ENCODE measurements at places on chromosomes 7 and 10.

GRCh38 chr10:98170249-98171117, 36.0 kb downstream of the R3HCC1L start:
- DNase-seq, result peak; percentile 3

DNA sequence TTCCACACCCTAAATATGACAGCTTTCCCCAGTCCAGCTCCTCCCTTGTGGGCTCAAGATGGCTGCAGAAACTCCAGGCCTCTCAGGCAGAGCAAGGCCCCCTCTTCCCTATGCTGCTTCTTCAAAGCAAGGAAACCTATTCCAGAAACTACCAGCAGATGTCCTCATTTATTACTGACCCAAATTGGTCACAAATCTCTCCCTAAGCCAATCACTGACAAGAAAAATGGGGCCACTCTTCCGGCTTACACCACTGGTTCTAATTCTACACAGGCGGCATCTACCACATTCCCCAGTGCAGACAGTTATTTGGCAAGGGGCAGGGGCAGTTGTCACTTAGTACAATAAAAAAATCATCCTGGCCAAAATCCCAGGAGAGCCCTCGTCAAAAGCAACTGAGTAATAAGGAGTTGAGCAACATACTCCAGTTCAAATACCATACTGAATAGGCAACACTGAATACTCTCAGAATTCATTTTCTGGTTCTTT, 150.4 kb downstream of the SFMBT2 start:
- DNase-seq, result no peak

GRCh38 chr10:11697718-11698527, 44.3 kb upstream of the ECHDC3 start:
- DNase-seq, result no peak

DNA sequence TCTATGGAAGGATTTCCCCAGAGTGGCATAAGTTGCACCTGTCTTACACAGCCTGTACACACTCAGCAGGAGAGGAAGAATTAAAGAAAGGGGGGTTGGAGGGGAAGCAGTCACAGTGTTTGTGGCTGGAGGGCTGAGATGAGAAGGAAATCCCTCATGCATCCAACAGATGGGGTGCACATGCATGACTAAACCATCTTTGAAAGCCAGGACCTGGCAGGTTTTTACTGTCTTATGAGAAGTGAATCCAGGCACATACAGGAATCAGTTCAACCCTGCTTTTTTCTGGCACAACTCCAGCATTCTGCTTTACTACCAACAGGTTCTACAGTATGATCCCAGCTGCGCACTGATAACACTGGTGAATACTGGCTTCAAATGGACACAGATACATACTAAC, 107.7 kb downstream of the CACNA2D1 start:
- DNase-seq, result peak; percentile 93

DNA sequence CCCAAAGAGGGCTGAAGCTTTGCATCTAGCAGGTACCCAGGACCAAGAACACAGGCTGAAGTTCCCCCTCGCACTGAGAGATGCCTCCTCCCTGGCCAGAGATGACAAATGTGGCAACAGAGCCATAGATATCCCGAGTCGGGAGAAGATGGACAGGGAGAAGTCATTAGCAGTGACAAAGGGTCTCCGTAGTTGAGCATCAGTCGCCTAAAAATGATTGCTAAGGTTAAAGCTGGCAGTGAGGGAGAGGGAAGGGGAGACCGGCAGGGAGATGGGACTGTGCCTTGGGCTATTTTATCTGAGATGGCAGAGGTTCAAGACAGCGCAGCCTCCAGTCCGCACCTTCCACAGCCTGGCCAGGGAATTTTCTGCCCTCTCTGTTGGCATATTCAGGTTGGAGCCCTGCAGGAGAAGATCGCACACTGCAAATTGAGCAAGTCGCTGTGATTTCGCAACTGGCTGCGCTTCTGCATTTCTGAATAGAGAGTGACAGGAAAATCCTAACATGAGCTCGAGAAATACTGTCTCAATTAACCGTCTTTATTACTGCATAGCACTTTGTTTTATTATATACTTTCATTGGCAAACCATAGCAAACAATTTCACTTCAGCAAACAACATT, 238.9 kb upstream of the GPR26 start:
- DNase-seq, result no peak

- no peak for DNase-seq
These were observed 21.2 kb downstream of the PRXL2A start for GRCh38 chr10:80429521-80429973.

- DNase-seq, result no peak
These were observed 205.4 kb downstream of the FANK1 start for GRCh38 chr10:126101736-126102135.

GRCh38 chr10:108454793-108455192, 1290.3 kb upstream of the SORCS1 start:
- DNase-seq, result no peak

DNA sequence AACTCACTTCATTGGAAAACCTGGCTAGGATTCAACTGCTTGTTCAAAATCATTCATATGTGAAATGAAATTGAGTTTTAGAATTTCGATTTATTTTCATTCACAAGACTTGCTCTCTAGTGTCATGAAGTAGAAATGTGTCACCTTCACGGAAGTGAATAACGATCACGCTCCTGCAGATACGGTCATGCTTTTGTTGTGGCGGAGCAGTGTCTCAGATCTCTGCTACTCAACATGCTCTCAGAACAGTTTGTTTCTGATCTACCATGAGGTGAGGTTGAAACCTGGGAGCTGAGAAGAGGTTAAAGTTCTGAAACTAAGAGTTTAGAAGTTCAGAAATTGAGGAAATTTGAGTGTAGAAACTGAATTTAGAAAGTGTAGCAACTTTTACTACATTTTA, 13.8 kb upstream of the PITRM1 start:
- DNase-seq, result no peak

DNA sequence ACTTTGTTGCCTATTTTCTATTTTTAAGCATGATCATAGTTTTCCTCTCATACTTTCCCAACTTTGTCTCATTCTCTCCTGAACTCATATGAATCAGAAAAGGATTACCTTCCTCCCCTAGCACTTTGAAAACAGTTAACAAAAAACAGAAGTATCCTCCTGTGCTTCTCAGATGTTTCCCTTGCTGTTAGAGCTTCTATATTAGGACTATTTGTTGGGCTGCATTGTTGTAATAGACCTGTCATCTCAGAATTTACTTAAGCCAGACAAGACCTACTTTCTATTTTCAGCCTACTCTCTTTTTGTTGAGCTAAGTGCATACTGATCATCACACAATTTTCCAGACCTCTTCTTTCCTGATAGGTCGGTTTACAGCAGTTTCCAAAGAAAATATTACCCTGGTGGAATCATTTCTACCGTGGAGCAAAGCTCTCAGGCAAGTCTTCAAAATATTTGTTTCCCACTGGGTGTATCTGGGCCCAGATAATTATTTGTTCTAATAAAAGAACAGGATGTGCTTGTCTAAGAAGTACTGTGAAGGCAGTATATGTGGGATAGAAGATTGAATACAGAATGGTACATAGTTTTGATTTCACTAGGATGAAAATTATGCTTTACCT, 411.9 kb upstream of the KLF6 start:
- no peak for DNase-seq

DNA sequence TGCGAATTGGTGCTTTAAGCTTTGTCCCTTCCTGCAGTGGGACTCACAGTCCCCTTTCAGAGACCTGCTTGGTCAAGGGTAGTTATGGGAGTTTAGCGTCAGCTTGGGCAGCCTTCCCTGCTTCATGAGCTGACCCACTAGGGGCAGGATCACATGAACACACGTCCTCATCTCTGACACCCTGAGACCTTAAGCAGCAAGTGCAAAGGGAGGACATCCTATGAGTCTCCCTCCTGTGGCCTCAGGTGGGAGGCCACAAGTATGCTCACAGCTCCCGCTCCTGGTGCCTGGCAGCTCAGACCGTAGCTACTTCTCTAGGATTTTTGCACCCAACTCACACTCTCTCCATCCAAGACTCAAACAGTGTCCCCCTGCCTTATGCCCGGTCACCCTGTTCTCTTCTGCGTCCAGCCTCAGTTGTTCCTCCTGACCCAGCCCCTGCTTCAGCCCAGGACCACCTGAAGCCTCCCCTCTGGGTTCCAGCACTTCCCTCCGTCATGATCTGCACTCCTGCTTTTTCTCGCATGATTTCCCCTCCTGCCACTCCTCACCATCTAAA, 136.6 kb upstream of the FAM20C start:
- DNase-seq, result no peak

DNA sequence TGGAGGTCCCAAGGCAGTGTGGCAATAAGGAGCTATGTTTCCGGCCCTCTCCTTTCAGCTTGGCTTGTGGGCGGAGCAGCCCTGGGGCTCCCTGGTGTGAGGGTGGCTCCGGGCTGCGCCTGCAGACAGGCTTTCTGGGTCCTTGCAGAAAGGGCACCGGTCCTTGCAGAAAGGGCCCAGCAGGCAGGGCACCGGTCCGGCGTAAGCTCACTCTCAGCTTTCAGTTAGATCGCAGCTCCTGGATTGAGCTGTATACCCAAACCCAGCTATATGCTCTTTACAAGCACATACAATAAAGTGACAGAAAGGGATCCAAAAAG, 293.8 kb upstream of the SHH start:
- DNase-seq, result no peak

DNA sequence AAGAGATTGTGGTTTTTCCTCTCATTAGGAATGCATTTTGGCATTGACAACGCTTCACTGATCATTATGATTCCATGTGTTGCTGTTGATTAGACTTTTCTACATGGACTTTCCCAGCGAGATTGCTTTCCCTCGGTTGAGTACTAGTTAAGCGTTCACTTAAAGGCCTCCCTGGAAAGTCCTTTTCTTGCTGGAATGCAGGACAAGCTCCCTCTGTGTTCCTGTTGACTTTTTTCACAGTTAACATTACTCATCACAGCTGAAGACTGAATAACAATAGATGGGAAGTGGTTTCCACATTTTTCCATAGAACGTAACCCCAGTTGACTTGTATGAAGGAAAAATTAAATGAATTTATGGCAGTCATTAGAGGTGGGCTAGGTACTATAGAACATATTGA, 2.6 kb upstream of the CAV1 start:
- no peak for DNase-seq

DNA sequence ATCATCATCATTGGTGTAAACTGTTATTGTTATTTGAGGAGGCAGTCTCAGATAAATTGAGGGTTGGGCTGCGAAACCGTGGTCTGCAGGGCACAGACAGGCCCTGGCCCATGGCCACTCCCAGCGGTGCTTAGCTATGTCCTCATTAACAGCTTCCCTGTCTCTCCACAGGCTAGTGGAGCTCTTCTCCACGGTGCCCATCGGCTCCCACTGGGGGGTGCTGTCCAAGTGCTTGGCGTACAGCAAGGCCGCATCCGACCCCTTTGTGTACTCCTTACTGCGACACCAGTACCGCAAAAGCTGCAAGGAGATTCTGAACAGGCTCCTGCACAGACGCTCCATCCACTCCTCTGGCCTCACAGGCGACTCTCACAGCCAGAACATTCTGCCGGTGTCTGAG, 21.6 kb downstream of the GPR26 start:
- no peak for DNase-seq

DNA sequence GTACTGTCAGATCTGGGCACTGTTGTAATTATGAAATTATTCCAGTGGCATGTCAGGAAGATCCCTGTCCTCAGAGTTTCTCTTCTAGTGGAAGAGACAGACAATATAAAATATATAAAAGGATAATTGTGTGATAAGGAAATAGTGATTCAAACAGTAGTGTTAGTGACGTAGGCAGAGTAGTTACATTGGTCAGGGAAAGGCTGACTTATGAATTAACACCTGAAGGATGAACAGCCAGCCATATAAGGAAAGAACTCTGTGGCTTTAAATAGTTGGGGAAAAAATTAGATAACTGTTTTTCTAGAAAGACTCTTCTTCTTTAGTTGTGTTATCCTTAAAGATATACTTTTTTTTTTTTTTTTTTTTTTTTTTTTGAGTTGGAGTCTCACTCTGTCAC, 37.7 kb downstream of the WAC start:
- no peak for DNase-seq

DNA sequence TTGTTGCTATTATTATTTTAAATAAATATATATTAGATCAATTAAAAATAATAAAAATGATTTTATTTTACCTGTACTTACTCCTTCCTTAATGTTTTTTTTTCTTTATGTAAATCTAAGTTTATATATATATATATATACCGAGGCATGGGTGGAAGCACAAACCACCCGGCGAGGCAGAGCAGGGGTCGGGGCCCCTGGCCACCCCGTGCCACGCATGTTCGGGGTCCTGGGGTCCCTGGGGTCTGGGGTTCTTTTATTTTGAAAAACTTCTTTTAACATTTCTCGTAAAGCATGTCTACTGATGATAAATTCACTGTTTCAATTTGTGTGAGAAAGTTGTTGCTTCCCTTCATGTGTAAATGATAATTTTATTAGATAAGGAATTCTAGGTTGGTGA, 976.1 kb downstream of the REEP3 start:
- DNase-seq, result no peak

DNA sequence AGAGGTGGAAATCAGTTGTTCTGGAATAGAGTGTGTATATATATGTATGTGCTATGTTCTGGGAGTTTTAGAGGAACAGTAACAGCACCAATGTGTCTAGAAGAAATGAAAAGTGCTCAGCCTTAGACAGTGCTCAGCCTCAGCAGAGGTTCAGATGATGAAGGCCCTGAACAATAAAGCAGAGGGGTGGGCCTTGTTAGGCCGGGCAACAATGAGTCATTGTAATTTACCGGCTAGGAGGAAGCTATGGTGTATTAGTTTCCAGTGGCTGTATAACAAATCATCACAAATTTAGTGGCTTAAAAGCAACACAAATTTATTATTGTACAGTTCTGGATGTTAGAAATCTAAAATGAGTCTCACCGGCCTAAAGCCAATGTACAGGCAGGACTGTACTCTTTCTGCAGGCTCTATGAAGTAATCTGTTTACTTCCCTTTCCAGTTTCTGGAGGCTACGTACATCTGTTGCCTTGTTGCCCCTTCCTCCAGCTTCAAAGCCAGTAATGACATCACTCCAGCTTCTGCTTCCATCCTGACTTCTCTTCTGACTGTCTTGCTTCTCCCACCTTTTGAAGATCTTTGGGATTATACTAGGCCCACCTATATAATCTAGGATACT, 84.6 kb downstream of the CH25H start:
- DNase-seq, result no peak

GRCh38 chr10:22630234-22631174, 83.9 kb downstream of the PIP4K2A start:
- no peak for DNase-seq

GRCh38 chr7:140260352-140261104, 83.7 kb upstream of the KDM7A start:
- DNase-seq, result peak; percentile 55

- DNase-seq, result no peak
These were observed 334.4 kb downstream of the ADARB2 start for GRCh38 chr10:1402816-1403507.

DNA sequence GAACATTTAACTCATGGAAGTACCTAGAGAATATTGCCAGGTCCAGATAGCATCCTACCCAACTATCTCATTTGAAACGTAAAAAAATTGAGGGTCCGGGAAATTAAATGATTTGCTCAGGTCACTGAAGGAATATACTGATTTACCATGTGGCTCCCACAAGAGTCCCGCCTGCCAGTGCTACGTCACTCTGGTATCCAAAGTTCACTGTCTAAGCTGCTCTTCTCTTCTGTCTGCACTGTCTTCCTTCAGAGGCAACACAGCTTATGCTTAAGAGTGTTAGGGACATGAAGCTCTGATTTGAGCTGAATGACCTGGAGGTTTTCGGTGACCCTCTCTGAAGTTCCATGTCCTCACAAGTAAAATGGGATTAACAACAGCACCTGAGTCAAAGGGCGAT, 114.6 kb downstream of the PDE1C start:
- no peak for DNase-seq

- no peak for DNase-seq
These were observed 84.4 kb downstream of the KLF6 start for GRCh38 chr10:3700531-3701076.
